ENCODE measurements at places on chromosomes 3 and 15.

- no peak for DNase-seq
Observed at GRCh38 chr3:22988566-22988965, 214.6 kb upstream of the UBE2E2 start.

- DNase-seq = no peak
Observed at GRCh38 chr3:159114582-159114981, 312.7 kb downstream of the MFSD1 start.

DNA sequence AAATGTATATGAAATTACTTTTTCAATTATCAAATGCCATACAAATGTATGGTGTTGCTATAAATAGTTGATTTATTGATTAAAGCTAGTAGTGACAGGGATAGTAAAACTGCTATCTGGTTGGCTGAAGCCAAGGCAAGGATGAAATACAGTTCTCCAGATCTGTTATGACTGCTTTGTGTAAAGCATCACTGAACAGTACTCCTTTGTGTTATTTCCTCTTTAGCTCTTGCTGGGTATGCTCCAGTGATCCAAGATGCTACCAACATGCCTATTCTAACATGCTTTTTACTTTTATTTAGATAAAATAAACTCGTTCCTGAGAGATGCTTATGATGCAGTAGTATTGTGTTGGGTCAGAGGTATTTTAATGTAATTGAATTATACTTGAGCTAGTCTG, 12.4 kb upstream of the UBR1 start:
- DNase-seq = no peak

DNA sequence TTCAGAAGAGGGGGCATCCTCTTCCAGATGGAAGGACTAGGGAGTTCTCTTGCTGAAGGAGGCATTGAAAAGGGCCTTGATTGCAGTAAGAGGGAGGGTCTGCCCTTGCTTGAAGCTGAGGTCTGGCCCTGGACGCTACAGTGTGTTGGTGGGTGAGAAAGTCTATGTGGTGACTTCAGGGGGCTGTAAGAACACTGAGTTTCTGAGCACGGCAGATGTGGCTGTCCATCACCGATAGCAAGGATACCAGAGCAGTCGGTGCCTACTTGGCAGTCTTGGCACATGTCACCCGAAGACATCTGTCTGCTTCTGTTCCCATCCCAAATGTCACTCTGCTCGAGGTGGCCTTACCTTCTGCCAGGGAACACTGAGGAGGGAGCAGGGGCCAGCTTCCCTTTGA, 631.1 kb upstream of the CFAP20DC start:
- DNase-seq = no peak

All from SW 1271 (cell line).